Peyer's patch (tissue), 4 donors: ENCODE measurements at places on chromosomes 4 and X.
A peak's percentile ranks its signal among the peaks of the same experiment; 100 is the strongest.

DNA sequence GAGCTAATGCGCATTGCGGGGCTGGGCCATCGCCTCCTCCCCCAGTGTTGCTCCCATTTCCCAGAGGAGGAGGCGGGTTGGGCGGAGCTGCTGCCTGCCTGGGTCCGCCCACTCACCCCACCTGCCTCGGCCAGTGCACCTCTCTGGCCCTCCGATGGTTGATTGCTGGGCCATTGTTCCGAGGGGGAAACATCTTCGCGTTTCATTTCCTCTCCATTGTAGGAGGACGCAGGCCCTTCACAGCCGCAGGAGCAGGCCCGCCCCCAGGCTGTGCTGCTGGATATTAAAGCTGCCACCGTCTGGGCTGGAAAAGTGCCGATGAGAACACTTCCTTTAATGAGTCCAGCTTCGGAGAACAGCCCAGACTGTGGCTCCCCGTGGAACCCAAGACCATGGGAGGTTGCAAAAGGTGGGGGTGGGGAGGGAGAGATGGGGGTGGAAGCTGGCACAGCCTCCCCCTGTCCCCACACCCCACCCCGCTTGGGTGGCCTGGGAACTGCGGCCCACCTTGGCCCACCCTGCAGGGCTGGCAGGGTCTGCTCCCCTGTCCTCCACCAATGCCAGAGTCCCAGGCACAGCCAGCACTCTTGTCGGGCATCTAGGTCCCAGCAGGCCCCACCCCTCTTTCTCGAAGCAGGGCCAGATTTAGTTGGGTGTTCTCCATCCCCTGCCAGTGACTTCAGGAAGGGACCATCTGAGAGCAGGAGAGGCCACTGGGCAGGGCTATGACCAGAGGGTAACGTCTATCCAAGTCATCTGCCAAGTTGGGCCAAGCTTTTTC is 96.6 kb downstream of the ADRA2C start:
- no peak for DNase-seq
- no peaks in the 10 kb centered on the region for H3K36me3 ChIP-seq
- H3K27ac ChIP-seq: peak overlapping the region; percentile 25
- H3K4me3 ChIP-seq: no peak overlapping the region
- H3K4me1 ChIP-seq: no peaks in the 10 kb centered on the region

GRCh38 chrX:13994104-13994503 is 35.6 kb downstream of the GEMIN8 start:
- H3K27me3 ChIP-seq: no peaks in the 10 kb centered on the region
- H3K4me3 ChIP-seq: no peak overlapping the region

- no peaks in the 10 kb centered on the region for H3K36me3 ChIP-seq
- no peaks in the 10 kb centered on the region for H3K4me1 ChIP-seq
- H3K27ac ChIP-seq: no peak overlapping the region
- DNase-seq: peak; percentile 40
- H3K27me3 ChIP-seq: no peaks in the 10 kb centered on the region
- H3K4me3 ChIP-seq: no peak overlapping the region
These were observed 179.6 kb downstream of the TMA16 start for GRCh38 chr4:163673848-163674697.

DNA sequence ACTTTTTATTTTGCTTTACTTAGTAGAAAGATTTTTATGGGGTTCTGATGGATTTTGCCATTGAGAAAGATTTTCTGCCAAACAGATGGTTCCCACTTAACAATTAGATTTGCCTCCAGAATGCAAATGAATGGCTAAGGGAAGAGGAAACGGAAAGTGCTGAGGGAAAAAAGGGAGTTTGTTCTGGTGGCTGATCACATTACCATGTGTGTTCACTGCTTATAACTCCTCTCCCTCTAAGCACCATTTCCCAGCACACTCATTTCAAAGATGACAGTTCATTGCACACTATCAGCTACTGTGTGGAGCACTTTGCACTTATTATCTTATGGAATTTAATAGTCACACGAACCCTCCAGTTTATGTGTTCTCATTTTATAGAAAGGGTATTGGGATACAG is 68.0 kb upstream of the GRID2 start:
- H3K36me3 ChIP-seq: no peaks in the 10 kb centered on the region
- no peaks in the 10 kb centered on the region for H3K4me1 ChIP-seq
- no peak for DNase-seq
- H3K4me3 ChIP-seq: no peak overlapping the region
- no peak overlapping the region for H3K27ac ChIP-seq
- no peaks in the 10 kb centered on the region for H3K27me3 ChIP-seq

DNA sequence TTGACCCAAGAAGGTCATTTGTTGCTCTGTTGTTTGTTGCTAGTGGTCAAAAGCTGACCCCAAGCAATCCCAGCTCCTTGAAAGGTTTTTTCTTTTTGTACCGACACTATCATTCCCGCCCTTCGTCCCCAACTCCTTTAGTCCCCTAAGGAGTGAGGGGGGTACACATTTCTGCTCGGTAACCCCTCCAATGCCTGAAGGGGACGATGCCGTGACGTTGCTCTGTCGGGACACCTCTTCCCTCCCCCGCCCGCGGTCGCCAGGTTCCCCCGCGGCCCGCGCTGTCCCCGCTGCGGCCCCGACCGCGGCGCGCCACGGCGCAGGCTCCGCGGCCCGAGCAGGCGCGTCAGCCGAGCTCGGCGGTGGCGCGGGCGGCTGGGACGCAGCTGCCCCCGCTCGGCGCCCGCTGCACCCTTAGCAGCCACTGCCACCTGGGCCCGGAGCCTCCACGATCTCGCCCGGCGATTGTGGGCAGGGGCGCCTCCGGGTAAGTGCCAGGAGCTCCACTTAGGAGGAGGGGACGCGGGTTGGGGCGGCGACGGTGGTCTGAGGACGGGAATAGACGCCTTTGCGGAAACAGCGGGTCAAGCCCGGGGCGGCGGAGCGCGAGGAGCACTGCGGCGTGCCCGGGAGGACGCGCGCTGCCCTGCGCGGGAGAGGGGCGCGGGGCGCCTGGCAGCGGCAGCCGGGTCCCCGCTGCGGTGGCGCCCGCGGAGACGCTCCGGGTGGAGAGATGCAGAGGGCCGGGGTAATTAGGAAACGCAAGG is at the start of gene GLRB:
TSS of gene GLRB (plus strand) at position 340 of the 767 bp plus-strand sequence. CDS start 1,875 bp downstream, outside the sequence.
- H3K4me3 ChIP-seq: peak within 1 kb of the TSS; percentile 37
- H3K27ac ChIP-seq: no peak within 1 kb of the TSS
- H3K27me3 ChIP-seq: no peaks in the 10 kb centered on the region
- H3K4me1 ChIP-seq: no peaks in the 10 kb centered on the region
- no peaks in the 10 kb centered on the region for H3K36me3 ChIP-seq
- DNase-seq: no peak

GRCh38 chr4:53005808-53006207 is 143.7 kb downstream of the RASL11B start:
- H3K27ac ChIP-seq: no peak overlapping the region
- no peak for DNase-seq
- H3K36me3 ChIP-seq: no peaks in the 10 kb centered on the region
- H3K4me3 ChIP-seq: no peak overlapping the region

- peak; percentile 52 for DNase-seq
- H3K4me3 ChIP-seq: peak overlapping the region; percentile 47
- no peak overlapping the region for H3K27ac ChIP-seq
- H3K36me3 ChIP-seq: no peaks in the 10 kb centered on the region
These were observed 18.2 kb downstream of the MRFAP1 start for GRCh38 chr4:6658597-6659075.

- no peaks in the 10 kb centered on the region for H3K36me3 ChIP-seq
- H3K4me3 ChIP-seq: no peak overlapping the region
- no peaks in the 10 kb centered on the region for H3K4me1 ChIP-seq
- no peak overlapping the region for H3K27ac ChIP-seq
These were observed 143.6 kb downstream of the DHX15 start for GRCh38 chr4:24440765-24441164.

DNA sequence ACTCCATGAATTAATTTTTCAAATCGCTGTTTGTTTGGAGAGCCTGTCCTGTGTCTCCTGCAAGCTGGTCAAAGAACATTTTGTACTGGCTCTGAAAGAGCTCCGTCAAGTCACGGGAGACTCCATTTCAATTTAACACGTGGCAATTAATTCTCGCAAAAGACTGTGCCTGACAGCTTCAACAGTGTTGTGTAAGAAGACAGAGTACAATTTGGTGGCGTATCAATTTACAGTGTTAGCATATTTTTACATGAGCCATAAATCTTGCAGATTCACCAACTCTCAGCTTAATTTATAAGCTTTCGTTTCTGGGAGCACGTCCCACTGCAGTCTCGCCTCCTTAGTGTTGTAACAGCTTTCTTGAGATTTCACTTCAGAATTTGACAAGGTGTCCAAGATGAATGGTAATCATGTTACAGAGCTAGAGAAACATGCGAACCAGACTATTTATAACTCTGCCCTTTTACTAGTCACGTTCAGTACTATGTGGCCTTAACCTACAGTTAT is 70.8 kb downstream of the RWDD4 start:
- no peaks in the 10 kb centered on the region for H3K36me3 ChIP-seq
- H3K27ac ChIP-seq: no peak overlapping the region
- no peaks in the 10 kb centered on the region for H3K4me1 ChIP-seq

DNA sequence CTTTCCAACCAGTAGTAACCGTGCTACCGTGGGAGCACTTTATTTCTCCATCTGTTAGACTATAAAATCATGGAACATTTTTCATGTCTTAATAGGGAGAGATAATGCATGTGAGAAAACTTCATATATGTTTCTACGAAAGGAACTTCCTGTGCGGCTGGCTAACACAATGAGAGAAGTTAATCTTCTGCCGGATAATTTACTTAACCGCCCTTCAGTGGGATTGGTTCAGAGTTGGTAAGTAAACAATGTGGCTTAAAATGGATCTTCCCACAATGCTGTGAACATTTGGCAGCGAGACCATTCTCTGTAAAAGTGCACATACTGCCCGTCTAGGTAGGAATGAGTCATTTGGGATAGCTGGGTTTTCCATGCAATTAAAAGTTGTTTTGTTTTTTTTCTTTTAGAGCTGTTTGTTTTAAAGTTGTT is 29.6 kb downstream of the PDK3 start:
- no peak overlapping the region for H3K4me3 ChIP-seq
- H3K36me3 ChIP-seq: no peaks in the 10 kb centered on the region
- no peak overlapping the region for H3K27ac ChIP-seq
- no peaks in the 10 kb centered on the region for H3K4me1 ChIP-seq
- no peak for DNase-seq
- no peaks in the 10 kb centered on the region for H3K27me3 ChIP-seq

GRCh38 chr4:176298664-176299063 is 21.1 kb upstream of the SPCS3 start:
- no peaks in the 10 kb centered on the region for H3K27me3 ChIP-seq
- H3K4me3 ChIP-seq: no peak overlapping the region
- H3K27ac ChIP-seq: no peak overlapping the region
- H3K36me3 ChIP-seq: no peaks in the 10 kb centered on the region
- H3K4me1 ChIP-seq: no peaks in the 10 kb centered on the region

- no peaks in the 10 kb centered on the region for H3K27me3 ChIP-seq
- no peak overlapping the region for H3K27ac ChIP-seq
- no peak overlapping the region for H3K4me3 ChIP-seq
- H3K36me3 ChIP-seq: no peaks in the 10 kb centered on the region
- no peak for DNase-seq
- no peaks in the 10 kb centered on the region for H3K4me1 ChIP-seq
These were observed 183.6 kb downstream of the QDPR start for GRCh38 chr4:17328141-17328815.
